NCI-H524 treated with DMSO at 0.1 percent for 48 hours (cell line): ENCODE measurements at places on chromosomes 5 and 9.

DNA sequence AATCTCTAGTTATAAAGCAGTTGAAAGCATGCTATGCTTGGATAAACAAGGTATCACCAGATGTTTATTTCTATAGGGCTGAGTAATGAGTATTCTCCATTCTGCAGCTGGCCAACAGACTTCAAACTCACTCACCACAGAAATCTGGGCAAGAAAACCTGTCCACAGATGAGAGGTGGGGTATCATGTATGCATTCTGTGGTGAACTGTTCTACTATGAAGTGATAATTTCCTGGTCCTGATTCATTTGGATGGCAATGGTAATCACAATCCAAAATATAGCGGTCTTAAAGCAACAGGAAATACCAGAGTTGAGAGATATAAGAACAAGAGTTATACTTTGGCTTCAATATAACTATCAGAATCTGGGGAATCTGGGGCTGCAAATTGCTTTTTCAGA lies 65.9 kb upstream of the EFNA5 start:
- no peak for DNase-seq

DNA sequence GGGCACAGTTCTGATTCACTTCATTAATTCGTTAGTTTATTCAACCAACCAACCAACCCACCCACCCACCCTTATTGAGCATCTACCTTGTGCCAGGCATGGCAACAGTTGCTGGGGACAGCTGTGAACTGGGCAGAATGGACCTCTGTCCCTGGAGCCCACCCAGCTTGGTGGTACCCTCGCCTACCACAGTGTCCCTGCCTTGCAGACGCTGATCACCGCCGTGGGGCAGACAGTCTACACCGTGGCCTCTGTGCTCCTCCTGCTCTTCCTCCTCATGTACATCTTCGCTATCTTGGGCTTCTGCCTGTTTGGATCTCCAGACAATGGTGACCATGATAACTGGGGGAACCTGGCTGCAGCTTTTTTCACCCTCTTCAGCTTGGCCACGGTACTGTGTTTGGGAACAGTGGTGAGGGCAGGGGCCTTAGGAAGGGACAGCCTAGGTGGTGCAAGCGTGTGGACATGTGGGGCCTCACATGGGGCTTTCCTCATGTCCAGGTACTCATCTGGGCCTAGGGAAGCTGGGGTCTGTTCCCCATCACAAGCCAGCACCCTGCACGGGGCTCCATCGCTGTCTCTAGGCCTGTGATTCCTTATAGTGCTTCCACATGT lies 26.2 kb downstream of the PITX1 start:
- no peak for DNase-seq

DNA sequence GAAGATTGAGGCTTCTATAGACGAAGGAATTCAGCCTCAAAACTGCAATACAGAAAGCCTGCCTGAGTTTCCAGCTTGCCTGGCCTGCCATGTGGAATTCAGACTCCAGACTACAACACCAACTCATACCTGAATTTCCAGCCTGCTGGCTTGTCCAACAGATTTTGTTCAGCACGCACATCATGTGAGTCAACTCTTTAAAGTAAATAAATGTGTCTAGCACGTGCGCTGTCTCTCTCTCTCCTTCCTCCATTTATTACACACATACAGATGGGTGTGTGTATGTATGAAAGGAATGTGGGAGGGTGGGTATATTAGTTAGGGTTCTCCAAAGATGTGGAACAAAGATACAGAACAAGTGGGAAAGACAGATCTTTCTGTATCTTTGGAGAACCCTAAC lies 82.4 kb upstream of the TAS2R1 start:
- no peak for DNase-seq

GRCh38 chr5:370959-371810 lies 49.7 kb downstream of the AHRR start:
- DNase-seq = no peak

DNA sequence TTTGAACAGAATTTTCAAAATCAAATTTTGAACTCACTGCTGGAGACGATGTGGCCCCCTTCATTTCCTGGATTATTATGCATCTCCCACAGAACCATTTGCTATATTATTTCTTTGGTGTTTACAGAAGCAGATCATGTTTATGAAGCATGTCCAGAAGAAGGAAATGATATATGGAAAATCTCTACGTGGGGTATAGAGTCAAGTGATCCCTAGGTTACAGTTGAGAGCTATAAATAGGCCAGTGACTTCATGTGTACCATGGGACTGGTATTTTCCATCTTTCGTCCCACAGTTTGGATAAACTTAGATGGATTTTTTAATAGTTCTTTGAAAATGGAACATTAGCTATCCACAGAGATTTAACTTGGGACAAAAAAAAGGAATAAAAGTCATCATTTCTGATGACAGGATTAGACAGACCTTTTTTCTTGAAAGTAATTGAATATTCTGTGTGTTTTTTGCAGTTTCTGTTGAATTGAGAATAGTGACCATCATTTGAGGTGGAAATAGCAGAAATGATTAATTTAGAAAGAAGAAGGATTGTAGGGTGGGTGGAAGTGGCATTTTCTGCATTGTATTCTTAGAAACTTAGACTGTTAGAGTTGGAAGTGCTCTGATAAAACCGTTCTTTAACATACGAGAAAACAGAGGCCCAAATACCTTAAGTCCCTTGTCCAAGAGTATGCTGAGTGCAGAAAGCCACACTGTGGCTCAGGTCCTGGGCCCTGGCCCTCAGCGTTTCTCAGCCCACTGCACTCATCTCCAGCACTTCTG lies 136.4 kb downstream of the PIP5K1B start:
- no peak for DNase-seq

DNA sequence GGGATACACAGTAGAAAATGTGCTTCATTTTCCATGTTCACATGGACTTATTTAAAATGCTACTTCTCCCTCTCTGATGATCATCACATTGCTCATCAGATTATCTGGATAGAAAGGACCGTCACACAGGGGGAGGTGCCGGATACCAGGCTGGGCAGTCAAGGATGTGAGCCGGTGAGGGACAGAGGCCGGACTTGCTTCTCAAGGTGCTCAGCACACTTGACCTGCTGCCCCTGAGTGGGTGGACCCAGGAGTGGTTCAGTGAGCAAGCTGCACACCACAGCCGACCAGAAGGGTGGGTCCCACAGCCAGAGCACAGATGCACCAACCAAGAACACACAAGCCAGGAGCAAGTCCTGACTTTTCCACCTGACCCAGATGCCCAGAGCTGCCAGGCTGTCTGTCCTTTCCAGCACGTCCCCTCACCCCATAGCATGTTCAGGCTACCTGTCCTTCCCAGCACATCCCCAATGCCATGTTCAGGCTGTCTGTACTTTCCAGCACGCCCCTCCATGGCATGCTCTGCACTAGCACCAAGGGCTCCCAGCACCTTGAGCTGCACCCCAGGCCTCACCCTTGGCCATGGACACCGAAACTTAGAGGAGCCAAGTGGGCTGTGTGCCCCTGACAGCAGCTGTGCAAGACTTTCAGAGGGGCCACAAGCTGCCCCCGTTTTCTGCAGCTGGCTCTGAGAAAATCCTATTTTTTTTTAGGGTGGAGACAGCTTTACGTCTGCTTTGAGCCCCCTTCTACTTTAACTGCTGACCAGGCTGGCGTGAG lies 77.8 kb downstream of the SECISBP2 start:
- DNase-seq = no peak

DNA sequence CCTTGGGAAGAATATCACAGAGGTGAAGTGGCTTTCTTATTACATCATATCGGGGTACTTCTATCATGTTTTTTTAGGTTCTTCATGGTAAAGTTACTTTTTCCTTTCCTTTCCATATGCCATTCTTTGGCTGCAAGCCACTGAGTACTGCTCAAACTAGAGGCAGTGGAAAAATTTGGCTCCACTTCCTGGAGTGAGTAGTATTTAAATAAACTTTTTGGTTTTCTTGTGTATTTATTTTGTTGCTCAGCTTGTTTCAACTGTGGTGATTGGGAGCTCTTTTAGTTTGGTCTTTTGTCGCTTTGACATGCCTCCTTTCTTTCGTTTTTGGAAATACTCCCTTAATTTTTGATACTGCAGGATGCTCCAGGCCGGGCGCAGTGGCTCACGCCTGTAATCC lies 69.8 kb downstream of the WDR70 start:
- DNase-seq = no peak

DNA sequence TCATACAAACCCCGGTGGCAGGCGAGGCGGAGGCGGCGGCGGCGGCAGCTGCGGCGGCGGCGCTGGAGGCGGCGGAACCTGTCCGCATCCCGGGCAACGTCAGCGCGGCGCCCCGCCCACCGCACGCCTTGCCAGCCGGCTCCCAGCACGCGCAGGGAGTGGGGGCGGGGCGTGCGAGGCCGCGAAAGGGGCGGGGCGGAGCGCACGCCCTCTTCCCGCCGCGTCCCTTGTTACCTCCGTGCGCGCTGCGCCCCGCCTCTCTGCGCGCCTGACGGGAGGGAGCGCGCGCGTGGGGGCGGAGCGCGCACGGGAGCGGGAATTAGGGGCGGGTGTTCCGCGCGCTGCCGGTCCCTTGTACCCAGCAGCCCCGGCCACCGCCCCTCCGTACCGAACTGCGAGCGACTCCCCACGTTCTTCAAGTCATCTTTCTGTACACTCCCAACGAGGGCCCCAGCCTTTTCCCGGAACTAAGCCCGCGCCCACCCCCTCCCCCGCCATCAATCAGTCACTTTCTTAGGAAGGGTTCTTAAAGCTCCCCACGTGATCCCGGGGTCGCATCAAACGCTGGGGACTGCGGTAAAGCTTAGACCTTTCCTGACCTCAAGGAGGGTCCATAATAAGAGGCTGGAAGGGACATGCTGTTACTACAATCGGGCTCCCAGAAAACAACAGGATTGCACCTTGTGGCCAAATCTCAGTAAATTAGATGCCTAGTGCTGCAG lies at the start of gene AGTPBP1:
Gene AGTPBP1 (minus strand): TSS at position 80 of the 722 bp plus-strand sequence. CDS start 29,421 bp downstream, outside the sequence.
- DNase-seq = peak; percentile 18

DNA sequence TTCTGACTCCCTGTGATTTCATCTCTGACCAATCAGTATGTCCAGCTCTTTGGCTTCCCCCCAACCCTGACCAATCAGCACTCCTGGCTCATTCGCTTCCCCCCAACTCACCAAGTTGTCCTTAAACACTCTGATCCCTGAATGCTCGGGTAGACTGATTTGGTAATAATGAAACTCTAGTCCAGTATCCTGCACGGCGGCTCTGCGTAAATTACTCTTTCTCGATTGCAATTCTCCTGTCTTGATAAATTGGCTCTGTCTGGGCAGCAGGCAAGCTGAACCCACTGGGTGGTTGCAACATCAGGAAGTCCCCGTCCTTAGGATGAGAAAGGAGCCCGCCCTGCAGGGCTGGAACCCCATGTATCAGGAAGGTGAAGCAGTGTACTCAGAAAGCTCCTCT lies 10.4 kb downstream of the FCN2 start:
- no peak for DNase-seq

DNA sequence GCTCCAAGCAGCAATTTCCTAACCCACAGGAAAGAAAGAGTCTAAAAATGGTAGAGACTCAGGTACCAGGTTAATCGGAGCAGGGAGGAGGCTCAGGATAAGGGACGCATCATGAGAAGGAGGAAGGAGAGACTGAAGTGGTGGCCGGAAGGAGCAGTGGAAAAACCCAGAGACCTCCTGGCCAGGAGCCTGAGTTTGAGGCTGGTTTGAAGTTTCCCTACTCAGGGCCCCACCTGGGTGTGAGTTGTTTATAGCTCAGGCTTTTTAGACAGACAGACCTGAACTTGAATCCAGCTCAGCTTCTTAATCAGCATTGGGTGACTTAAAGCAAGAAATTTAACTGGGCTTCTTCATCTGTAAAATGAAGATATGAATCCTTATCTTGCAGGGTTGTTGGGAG lies 11.9 kb upstream of the AQP7 start:
- DNase-seq = no peak

GRCh38 chr9:73183917-73184861 lies 32.5 kb downstream of the ANXA1 start:
- no peak for DNase-seq

DNA sequence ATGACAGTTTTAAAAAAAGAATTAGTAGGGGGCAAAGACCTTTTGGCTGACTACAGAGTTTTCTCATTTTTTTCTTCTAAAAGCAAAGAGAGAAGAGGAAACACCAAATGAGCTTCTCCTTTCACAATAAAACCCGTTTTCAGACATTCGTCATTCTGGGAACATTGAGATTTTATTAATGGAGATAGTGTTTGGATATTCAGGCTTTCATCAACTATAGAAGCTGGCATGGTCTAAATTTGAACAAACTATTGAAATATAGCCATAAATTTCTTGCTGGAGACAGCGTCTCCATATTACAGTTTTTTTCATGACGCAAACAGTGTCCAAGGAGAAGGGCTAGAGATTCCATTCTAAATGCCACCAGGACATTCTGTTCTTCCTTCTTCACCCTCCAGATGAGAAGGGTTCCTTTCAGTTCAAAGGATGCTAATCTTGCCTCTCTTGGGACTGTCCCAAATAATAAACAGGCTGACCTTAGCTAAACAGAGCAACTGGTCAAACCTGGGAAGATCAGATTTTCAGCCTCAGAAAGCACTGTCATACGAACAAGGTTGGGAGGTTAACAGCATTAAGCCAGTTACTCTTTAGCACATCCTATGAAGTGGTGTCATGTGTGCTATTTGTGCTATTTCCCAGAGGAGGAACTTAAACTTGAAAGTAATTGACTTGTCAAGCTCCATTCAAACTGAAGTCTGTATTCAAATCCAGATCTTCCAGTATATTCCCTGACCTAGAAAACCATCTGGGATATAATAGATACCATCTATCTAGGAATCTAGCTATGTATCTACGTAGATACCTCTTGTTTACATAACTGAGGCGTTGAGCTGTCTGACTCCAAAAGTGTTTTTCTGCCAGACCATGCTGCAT lies 125.6 kb downstream of the LPAR1 start:
- DNase-seq = no peak

- no peak for DNase-seq
Observed at GRCh38 chr9:2403701-2404100, 217.9 kb upstream of the VLDLR start.

GRCh38 chr9:117191504-117192261 lies 223.2 kb downstream of the ASTN2 start:
- DNase-seq = no peak

- no peak for DNase-seq
Observed at GRCh38 chr9:73824671-73825070, 672.5 kb upstream of the RORB start.

GRCh38 chr5:67032921-67033664 lies 163.5 kb downstream of the CD180 start:
- DNase-seq = no peak

DNA sequence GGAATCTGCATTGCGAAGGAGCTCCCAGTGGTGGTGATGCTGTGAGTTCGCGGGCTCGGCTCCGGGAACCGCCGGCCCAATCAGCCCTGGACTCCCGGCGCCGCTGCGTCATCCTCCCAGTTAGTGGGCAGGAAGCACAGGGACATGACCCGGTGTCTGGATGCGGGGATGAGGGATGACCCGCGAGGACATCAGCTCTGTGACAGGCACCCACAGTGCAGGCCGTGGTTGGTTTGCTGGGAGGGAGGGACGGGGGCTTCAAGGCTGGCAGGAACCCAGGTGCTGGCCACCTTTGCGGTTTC lies 996 bp downstream of the NXNL2 start:
- no peak for DNase-seq

- no peak for DNase-seq
Observed at GRCh38 chr9:109903515-109904138, 123.6 kb downstream of the PALM2AKAP2 start.
